ENCODE measurements at places on chromosomes 5 and 9.

DNA sequence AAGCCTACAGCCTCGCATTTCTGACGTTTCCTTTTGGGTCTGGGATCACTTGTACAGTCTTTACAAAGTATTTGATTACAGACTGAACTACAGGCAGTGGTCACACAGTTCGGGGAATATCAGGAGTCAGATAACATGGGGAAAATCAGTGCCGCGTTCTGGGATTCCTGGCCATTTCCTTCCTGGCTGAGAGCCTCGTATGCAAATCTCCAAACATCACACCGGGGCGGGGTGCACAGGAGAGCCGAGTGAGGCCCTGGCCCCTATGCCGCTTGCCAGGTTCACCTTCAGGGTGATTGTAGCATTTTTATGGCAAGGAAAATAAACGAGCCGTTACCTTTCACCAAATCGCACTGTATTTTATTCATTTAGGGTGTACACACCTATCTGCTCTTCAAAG is 29.6 kb upstream of the SLC9A3 start:
- no peak for DNase-seq

DNA sequence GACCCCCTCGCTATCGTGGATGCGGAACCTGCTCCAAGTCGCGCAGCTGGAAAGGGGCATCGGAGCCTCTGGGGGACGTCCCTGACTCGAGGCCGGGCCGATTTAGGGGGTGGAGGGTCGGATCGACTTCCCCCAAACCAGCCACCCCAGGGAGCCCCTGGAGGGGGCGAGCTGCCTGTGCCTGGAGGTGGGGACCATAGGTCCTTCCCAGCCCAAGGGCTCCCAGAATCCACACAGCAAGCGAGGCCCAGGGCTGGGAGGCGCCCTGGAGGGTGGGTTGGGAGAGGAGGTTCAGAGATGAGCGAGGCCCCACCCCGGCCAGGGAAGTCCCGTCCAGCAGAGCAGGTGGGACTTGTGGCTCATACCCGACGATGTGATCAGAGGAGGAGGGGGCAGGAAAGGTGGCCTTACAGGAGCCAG is 147.6 kb downstream of the GAPVD1 start:
- no peak for DNase-seq

- no peak for DNase-seq
Measured at GRCh38 chr5:62256161-62257019, 49.6 kb upstream of the KIF2A start.

- no peak for DNase-seq
Measured at GRCh38 chr9:126678989-126679388, 65.3 kb downstream of the LMX1B start.

DNA sequence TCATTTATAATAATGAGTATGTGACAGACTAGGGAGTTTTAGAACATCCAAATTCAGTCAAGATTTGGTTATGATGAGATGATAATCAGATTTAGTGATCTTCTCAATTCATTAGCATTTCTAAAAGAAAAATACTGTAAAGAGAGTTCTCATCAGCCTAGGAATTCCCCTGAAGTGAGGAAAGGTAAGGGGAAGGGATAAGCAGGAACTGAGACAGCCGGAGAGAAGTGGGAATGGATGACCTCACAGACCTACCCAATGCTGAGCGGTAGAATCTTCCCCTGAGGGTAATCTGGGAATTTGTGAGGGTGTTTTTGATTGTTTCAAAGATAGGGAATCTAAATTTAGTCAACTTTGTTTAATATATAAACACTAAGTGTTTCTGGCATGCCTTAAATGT is 16.7 kb upstream of the GPBP1 start:
- no peak for DNase-seq

DNA sequence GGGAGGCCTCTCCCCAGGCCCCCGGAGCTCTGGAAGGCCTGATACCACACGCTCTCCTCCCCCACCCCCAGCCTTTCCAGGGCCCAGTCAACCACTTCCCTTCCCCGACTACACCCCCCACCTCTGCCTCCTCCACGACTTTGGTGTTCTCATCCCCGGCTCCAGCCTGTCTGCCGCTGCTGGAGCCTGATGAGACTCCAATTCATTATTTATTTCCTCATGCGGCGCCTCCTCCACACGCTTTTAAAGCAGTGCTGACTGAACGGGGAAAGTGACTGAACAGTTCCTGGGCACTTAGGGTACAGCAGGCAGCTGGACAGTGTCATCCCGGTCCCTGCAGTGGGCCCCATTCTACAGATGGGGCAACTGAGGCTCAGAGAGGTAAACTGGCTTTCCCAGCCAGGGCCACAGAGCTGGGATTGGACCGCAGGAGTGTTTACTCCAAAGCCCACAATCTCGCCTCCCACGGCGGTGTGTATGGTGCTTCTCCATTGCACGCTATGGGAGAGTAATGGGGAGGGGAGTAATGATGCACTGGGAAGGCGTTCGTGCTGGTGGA is 15.9 kb upstream of the RPL26L1 start:
- no peak for DNase-seq

DNA sequence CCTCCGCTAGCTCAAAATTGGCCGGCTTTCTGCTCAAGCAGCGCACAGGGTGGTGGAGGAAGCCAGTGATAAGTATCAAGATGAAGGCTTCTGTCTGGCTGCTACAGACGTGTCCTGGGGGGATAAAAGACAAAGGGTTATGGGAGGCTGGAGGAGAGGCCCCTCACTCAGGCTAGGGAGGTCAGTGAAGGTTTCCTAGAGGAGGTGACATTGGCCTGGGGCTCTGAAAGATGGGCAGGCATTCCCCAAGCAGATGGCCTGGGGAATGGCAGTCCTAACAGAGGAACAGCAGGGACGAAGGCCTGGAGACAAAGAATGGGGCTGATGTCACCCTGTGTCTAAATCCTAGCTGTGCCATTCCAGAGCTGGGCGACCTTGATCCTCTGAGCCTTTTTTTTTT is 32.3 kb downstream of the OLFML2A start:
- no peak for DNase-seq

- no peak for DNase-seq
Measured at GRCh38 chr5:35488791-35489190, 128.9 kb upstream of the SPEF2 start.

GRCh38 chr9:97577051-97577450 is 56.1 kb downstream of the TSTD2 start:
- DNase-seq: no peak

DNA sequence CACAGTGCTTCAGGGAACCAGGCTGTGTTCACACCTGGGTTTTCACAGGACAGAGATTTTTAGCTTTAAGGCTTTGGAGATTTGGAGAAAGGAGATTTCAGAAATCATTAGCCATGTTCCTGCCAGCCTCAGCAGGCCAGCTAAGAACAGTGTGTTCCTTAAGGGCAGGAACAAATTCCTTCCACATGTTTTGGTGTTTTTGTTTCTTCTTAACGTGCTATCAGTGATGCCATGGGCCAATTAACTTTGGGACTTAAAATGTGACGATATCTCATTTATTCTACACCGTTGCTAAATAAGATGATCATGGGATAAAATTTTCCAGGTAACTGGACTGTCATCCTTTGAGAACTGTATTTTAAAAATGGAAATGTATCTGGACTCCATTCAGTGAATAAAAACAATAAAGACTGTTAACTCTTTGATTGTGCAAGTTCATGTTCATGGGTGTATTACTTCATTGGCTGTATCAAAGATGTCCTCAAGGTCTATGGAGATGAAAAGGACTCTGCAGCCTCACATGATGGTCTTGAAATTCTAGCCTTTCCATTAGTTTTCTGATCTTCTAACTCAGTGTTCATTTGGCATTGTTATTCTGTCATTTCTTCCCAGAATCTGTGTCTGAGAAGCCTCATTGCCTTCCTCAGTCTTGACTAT is 72.3 kb downstream of the ZNF366 start:
- DNase-seq: no peak

DNA sequence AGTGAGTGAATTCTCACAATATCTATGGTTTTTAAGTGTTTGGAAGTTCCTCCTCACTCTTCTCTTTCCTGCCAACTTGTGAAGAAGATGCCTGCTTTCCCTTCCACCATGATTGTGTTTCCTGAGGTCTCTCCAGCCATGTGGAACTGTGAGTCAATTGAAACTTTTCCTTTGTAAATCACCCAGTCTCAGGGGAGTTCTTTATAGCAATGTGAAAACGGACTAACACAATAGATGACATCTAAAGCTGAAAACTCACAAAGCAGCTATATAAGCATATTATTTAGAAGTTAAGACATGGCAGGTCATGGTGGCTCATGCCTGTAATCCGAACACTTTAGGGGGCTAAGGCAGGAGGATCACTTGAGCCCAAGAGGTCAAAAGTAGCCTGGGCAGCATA is 130.2 kb downstream of the ARRDC3 start:
- no peak for DNase-seq

- DNase-seq: no peak
Measured at GRCh38 chr9:114696814-114697544, 15.0 kb upstream of the TEX48 start.

- DNase-seq: no peak
Measured at GRCh38 chr9:126755317-126755875, 49.4 kb upstream of the ZBTB43 start.

- DNase-seq: no peak
Measured at GRCh38 chr5:8961219-8961618, 584.7 kb downstream of the SEMA5A start.

DNA sequence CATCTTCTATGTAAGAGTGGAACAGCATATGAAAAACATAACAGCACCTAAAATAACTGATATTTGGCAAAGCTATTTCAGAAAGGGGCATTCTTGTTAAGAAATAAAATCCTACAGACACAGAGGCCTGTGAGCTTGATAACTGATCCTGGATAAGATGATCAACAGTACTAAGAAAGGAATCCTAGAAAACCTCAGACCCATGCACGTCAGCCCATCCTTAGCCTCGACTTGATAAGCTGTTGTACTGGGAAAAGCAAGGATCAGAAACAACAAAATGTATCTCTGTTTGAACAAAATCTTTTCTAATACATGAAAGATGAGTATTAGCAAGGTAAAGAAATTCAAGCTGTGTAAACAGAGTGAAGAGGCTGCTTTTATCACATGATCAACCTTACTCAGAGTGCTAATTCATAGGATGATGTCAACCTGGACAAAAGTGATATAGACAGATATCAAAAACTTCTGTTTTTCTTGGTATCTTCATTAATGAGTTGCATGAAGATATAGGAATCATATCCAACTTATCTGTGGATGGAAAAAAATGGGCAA is 15.2 kb downstream of the LIFR start:
- DNase-seq: peak; percentile 70

DNA sequence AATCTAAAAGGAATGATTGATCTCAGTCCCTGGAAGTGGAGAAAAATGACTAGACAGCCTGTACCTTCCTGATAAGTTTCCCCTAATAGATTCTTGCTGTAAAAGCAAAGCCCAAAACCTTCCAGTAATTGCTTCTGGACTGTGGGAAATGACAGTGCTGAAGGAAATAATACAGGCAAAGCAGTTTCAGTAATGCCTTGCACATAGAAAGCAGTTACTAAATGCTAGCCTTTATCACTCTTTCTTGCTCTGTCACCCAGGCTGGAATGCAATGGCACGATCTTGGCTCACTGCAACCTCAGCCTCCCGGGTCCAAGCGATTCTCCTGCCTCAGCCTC is 50.3 kb downstream of the MAP1B start:
- DNase-seq: no peak

DNA sequence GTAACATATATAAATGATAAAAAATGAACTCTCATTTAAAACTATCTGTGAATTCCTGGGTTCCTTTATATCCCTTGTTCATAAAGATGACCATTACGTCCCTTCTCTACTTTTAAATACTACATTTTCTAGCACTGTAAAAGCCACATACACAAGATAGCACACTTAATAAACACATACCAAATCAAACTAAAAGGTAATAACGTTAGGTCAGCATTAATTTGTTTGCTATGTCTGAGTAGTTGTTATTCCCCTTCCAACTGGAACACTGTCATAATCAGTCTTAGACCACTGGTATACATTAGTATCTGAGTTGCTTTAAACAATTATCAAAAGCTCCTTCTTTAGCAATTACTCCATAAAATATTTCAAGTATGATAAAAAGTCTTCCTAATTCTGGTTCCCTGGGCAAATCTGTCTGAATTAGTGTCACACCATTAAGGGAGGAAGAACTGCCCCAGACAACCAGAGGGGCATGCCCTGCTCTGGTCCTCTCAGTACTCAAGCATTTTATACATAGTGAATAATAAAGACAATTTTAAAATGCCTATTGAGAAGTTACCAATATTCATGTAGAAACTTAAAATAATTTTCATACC is 98.1 kb downstream of the RAPGEF6 start:
- no peak for DNase-seq

DNA sequence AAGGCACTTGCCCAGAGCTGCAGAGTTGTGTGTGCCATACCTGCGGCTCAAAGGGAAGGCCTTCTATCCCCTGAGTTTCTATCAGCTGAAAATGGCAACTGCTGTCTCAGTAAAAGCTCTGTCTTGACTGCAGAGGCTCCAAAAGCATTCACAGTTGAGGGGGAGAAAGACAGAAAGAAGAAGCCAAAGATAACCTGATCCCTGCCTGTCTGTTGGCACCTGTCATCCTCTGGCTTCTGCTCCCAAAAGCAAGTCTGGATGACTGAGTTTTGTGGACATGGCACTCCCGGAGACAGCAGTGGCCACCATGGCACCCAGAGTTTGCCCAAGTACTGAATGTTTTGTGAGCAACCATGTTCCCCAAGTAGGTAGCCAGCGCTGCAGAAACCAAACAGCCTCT is 176.6 kb downstream of the NR3C1 start:
- DNase-seq: no peak

DNA sequence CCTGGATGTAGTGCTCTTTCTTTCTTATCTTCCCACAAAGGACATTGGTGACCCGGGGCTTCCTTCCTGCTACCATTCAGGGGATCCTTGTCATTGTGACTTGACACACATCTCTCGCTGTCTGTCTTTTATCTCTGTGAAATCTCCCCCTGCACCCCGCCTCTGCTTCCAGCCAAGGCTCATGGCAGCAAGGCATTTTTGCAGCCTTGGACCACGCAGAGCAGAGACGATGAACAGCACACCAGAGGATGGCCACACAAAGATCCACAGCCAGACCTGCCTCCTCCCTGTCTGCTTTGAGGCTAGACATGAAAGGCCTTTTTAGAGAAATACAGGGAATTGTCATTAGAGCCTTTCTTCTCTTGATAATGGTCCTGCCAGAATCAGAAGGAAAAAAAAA is 549.1 kb downstream of the CDK5RAP2 start:
- no peak for DNase-seq

DNA sequence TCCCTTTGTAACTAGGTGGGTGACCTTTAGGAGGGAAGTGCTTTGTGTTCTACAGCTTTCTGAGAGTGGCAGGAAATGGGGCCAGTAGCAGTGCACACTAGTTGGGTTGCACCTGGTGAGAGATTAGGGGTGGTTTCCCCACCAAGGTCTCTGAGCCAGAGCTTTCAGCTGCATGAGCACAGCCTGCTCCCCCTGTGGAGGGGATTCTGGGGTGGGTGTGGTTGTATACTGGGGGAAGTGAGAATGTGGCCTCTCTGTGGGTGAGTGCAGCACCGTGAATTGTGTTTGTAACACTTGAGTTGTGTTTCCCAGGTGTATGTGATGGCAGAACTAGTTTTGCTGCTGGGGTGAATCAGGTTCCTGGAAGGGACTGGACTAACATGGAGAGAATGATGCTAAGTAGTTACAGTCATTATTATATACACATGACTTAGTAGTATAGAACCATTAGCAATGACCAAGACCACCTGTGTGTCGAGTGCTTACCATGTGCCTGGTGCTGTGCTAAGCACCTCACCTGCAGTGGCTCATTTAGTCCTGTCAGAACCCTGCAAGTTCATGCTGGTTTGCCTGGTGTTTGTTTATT is 11.8 kb upstream of the CXXC5 start:
- DNase-seq: no peak

Data from NCI-H1436 treated with DMSO at 0.1 percent for 48 hours (cell line).